ENCODE measurements at places on chromosomes 5 and 9. TPM values are rescaled to one million over a fixed set of nuclear protein-coding genes. Genes with fewer than 3 reads are reported as not detected.

GRCh38 chr5:134642931-134643530 is 5.6 kb upstream of the SEC24A start:
- H3K27me3 ChIP-seq = no peaks in the 10 kb centered on the region
- no peak overlapping the region for H3K4me3 ChIP-seq
- no peaks in the 10 kb centered on the region for H3K4me1 ChIP-seq
- H3K27ac ChIP-seq = no peak overlapping the region
- no peak for DNase-seq
- no peaks in the 10 kb centered on the region for H3K36me3 ChIP-seq

- no peaks in the 10 kb centered on the region for H3K27me3 ChIP-seq
- peak; percentile 18 for DNase-seq
- no peak overlapping the region for H3K27ac ChIP-seq
- H3K4me1 ChIP-seq = peaks cover 8% of the 10 kb centered on the region
- H3K4me3 ChIP-seq = no peak overlapping the region
Observed at GRCh38 chr5:77881528-77881927, 105.4 kb upstream of the TBCA start.

GRCh38 chr5:603081-603998 is 8.8 kb upstream of the CEP72 start:
- H3K27me3 ChIP-seq = peaks cover 48% of the 10 kb centered on the region
- H3K27ac ChIP-seq = no peak overlapping the region
- DNase-seq = no peak
- no peak overlapping the region for H3K4me3 ChIP-seq
- H3K4me1 ChIP-seq = no peaks in the 10 kb centered on the region

DNA sequence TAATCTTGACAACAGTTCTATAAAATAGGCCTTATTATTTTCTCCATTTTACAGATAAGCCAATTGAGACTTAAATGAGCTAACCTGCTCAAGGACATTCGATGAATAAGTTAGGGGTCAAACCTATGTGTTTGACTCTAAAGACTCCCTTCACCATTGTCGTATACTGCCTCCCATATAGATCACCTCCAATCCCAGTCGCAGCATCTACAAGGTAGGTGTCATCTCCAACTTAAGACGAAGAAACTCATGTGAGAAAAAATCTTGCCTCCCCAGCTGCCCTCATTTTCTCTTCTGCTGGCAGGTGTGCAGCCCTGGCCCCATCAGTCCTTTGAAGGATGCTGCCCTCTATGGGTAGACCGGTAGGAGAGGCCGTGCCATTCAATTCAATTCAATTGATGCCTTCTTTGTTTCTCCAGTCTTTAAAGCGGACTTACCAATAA is 75.2 kb upstream of the SMARCA2 start:
- no peaks in the 10 kb centered on the region for H3K27me3 ChIP-seq
- DNase-seq = peak; percentile 1
- H3K4me3 ChIP-seq = no peak overlapping the region
- H3K36me3 ChIP-seq = no peaks in the 10 kb centered on the region
- H3K27ac ChIP-seq = no peak overlapping the region
- no peaks in the 10 kb centered on the region for H3K4me1 ChIP-seq

- H3K4me3 ChIP-seq = no peak overlapping the region
- no peaks in the 10 kb centered on the region for H3K27me3 ChIP-seq
- no peaks in the 10 kb centered on the region for H3K36me3 ChIP-seq
- peaks cover 1% of the 10 kb centered on the region for H3K4me1 ChIP-seq
Observed at GRCh38 chr5:116011046-116011445, 21.2 kb upstream of the ARL14EPL start.

SURF6 gene
- 6.4 TPM for total RNA-seq

GRCh38 chr5:172175263-172175719 is 12.7 kb downstream of the STK10 start:
- no peak overlapping the region for H3K4me3 ChIP-seq
- no peaks in the 10 kb centered on the region for H3K27me3 ChIP-seq
- H3K36me3 ChIP-seq = peaks cover 6% of the 10 kb centered on the region
- H3K4me1 ChIP-seq = peaks cover 5% of the 10 kb centered on the region

GRCh38 chr5:73204332-73204731 is 31.3 kb downstream of the TMEM174 start:
- no peak for DNase-seq
- H3K4me1 ChIP-seq = no peaks in the 10 kb centered on the region
- H3K36me3 ChIP-seq = no peaks in the 10 kb centered on the region
- no peak overlapping the region for H3K4me3 ChIP-seq
- peaks cover 2% of the 10 kb centered on the region for H3K27me3 ChIP-seq
- no peak overlapping the region for H3K27ac ChIP-seq

WNT8A gene
- not detected for total RNA-seq

GRCh38 chr9:136013116-136013515 is 51.9 kb upstream of the UBAC1 start:
- no peak overlapping the region for H3K27ac ChIP-seq
- peaks cover 16% of the 10 kb centered on the region for H3K4me1 ChIP-seq
- H3K36me3 ChIP-seq = peaks cover 21% of the 10 kb centered on the region

- no peak overlapping the region for H3K27ac ChIP-seq
- H3K27me3 ChIP-seq = no peaks in the 10 kb centered on the region
- DNase-seq = no peak
- H3K4me1 ChIP-seq = no peaks in the 10 kb centered on the region
Observed at GRCh38 chr5:133627180-133627579, 14.8 kb upstream of the FSTL4 start.

GPR150 gene
- total RNA-seq = under 0.01 TPM

DNA sequence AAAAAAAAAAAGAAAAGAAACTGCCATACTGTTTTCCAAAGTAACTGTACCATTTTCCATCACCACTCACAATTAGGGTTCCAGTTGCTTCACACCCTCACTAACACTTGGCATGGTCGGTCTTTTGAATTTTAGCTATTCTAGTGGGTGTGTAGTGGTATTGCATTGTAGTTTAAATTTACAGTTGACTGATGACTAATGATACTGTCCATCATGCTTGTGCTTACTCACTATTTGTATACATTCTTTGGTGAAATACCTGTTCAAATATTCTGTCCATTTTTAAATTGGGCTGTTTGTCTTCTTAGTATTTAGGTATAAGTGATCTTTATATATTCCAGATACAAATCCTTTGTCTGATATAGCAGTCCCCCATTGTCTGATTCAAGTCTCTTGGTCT is 36.2 kb upstream of the ZNF169 start:
- no peak overlapping the region for H3K4me3 ChIP-seq
- no peaks in the 10 kb centered on the region for H3K4me1 ChIP-seq
- no peak overlapping the region for H3K27ac ChIP-seq
- no peaks in the 10 kb centered on the region for H3K36me3 ChIP-seq
- H3K27me3 ChIP-seq = no peaks in the 10 kb centered on the region
- no peak for DNase-seq

DNA sequence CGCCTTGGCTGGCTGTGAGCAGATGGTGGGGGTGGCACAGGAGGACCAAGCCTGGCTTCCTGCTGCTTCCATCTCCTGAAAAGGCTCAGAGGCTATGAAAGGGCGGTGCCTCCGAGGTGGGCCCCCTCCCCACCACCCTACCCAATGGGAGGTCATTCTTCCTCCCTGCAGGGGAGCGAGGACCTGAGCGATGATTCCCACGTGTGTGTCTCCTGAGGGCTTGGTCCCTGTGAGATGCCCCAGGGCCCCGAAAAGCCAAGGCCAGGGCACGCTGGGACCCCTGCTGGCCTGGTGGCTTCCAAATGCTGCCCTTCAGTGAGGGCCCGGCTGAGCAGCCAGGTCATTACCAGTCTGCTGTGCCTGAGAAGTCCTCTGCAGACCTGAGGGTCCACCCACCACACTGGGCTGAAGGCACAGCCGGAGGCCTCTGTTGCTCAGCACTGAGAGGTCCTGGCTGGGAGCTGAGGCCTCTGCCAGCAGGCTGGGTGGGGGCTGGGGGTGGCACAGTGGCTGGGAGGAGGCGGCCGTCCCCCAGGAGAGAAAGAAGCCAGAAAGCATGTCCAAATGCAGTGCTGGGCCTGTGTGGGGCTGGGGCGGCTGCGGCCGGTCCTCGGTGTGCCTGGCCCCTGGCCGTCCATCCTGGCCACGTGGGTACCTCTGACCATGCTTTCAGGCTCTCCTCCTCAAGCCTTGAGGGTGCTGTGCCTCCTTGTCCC is 14.0 kb upstream of the SLC6A19 start:
- DNase-seq = no peak
- no peak overlapping the region for H3K4me3 ChIP-seq
- no peak overlapping the region for H3K27ac ChIP-seq
- H3K27me3 ChIP-seq = peaks cover 29% of the 10 kb centered on the region

Measured in IMR-90 (cell line).